Activated naive CD8-positive, alpha-beta T cell treated with anti-CD3 and anti-CD28 coated beads, Interleukin-2, amount 50 U/mL, for 24 hours (primary cell): ENCODE measurements at places on chromosomes 2 and 18.

DNA sequence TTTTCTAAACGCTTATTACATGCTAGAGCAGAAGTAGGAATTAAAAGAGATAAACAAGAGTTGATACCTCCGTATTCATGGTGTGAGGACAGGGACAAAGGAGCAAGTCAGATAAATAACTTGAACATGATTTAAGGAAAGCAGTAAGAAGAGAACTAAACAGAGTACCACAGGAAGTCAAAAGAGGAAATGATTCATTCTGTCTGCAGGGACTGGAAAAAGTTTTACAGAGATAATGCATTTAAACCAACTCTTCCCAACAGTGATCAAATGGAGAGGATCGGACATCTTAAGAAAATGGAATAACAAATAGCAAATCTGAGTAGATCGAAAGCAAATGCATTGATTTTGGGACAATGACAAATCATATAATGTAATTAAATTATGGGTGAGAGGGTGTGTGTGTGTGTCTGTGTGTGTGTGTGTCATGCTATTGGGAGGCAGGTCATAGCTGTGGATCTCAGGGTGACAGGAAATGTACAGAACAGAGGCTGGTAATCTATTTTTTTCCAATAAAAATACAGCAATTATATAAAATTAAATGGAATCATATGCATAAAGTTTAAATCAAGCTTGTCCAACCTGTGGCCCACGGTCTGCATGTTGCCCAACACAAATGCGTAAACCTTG, 113.4 kb downstream of the MC4R start:
- DNase-seq: no peak

DNA sequence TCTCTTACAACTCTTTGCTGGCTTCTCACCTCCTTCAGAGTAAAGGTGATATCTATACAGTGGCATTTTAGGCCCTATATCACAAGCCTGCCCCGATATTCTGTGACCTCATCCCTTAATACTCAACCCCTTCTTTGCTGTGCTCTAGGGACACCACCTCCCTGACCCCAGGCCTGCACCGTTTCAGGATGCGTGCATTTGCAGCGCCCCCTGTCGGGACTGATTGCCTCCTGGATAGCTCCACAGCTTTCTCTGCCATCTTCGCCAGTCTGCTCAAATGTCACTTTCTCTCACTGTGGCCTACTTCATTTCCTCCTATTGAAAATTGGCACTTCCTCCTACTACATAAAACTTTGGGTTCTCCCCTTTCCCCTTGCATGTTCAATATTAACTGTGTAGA, 289.6 kb downstream of the SOCS6 start:
- DNase-seq: peak; percentile 10

- DNase-seq: no peak
These were observed at the start of gene ASIC4 for GRCh38 chr2:219514196-219514761. TSS of gene ASIC4 (plus strand) at chr2:219514482. CDS start at chr2:219514725, 243 bp downstream.

GRCh38 chr18:46624127-46624526, 32.9 kb downstream of the LOXHD1 start:
- DNase-seq: no peak

- no peak for DNase-seq
These were observed 292.8 kb downstream of the EN1 start for GRCh38 chr2:118554616-118555015.

GRCh38 chr2:134866498-134867099, 28.2 kb downstream of the ACMSD start:
- no peak for DNase-seq

- no peak for DNase-seq
These were observed 96.7 kb downstream of the TMEM163 start for GRCh38 chr2:134621939-134622705.

DNA sequence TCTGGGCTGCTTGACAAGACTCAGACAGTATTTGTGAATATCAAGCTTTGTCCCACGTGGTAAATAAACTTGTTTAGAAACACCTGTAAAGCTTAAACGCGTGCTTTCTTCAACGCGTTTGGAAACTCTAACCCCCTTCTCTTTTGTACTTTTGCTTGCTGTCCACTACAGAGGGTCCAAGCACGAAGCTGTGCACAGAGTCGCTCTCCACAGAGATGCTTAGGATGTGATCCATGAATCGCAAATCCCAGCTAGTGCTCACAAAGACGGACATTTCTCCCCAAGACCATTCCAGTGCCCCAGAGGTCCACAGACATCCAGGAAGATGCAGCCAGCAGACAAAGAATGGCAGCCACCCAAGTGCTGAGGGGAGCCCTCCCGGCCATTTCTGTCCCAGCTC, at the start of gene GPR45:
Gene GPR45 (plus strand): TSS at position 301 of the 400 bp plus-strand sequence. CDS start 116 bp downstream, outside the sequence.
- no peak for DNase-seq

DNA sequence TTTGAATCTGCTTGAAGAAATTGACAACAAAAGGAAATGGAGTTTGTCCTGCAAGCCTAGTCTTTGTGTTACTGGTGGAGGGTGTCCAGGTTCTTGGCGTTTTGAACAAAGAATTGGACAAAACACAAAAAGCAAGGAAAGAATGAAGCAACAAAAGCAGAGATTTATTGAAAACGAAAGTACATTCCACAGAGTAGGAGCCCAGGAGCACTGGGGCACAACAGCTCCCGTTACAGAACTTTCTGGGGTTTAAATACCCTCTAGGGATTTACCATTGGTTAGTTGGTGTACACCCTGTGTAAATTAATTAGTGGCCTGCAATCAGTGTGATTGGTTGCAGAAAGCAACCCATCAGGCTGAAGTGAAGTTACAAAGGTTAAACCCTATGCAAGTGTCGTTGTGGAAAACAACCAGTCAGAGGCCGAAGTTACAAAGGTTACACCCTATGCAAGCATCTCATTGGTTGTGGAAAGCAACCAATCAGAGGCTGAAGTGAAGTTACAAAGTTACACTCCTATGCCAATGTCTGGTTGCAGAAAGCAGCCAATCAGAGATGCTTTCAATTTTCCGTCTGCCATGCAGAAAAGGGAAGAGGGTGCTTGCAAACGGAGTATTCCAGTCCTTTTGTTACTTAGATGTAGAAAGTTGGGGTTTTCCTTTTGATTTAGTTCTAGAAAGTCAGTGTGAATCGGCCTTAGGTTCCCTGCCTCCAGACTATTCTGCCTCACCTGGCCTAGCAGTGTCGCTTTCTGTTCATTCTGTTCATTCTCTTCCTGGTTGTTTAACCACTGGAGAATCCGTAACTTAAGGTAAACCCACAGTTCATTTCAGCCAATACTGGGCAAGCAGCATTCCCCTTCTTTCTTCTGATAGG, 47.6 kb upstream of the PTH2R start:
- no peak for DNase-seq

- no peak for DNase-seq
These were observed 895.9 kb upstream of the DDX18 start for GRCh38 chr2:116918574-116918973.

DNA sequence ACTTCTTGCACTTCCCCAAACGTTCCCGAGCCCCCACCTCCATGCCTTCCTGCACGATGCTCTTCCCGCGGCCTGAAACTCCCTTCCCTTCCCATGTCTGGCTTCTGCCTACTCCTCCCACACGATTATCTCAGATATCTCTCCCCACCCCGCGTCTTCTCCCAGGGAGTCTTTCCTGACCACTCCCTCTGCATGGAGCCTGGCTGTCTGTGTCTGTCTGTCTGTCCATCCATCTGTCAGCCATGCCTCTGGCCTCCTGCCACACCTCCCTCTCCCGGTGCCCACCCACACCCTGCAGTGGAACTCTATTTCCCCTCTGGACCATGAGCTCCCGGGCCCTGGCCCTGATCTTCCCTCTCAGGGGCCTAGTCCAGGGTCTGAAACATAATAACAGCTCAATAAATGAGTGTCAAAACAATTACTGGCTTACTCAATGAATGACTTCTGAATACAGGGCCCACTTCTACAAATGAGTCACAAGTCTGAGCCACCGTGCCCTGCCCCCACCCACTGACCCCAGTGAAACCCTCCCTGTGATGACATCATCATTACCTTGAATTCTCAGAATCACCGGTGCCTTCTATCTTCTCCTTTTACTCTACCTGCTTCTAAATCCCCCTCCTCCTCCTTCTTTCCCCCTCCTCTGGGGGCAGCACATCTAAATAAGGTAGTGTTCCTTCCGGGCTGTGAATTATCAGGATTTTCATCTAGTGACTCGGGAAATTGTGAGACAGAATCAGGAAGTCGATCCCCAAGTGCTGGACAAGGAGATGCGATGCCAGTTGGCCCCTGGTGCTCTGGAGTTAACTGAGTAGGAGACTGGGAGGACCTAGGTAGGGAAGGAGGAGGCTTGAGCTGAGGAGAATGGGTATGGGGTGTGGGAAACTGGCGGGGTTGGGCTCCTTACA, 46.1 kb upstream of the PLB1 start:
- DNase-seq: peak; percentile 84

DNA sequence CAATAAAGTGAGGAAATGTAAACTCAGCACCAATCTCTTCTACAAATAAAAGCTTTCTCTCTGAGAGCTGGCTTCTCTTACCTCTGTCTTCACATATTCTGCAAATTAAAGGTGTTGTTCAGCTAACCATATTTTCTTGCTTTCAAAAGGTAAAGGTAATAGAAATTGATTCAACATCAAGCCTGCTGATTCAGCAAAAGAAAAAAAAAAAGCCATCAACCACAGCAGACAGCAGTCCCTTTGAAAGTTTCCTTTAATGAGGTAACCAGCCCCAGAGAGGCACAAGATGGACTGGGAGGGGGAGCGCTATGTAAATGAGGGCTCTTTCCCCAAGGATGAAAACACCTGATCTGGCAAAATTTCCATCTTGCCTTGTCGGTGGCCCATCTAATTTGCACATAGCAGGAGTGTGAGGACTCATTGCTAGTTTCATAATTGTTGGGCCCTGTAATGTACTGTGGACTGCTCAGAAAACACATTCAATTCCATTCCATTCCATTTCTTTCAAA, 154.9 kb upstream of the SOX11 start:
- DNase-seq: no peak
